ENCODE measurements at places on chromosomes 4 and X.

DNA sequence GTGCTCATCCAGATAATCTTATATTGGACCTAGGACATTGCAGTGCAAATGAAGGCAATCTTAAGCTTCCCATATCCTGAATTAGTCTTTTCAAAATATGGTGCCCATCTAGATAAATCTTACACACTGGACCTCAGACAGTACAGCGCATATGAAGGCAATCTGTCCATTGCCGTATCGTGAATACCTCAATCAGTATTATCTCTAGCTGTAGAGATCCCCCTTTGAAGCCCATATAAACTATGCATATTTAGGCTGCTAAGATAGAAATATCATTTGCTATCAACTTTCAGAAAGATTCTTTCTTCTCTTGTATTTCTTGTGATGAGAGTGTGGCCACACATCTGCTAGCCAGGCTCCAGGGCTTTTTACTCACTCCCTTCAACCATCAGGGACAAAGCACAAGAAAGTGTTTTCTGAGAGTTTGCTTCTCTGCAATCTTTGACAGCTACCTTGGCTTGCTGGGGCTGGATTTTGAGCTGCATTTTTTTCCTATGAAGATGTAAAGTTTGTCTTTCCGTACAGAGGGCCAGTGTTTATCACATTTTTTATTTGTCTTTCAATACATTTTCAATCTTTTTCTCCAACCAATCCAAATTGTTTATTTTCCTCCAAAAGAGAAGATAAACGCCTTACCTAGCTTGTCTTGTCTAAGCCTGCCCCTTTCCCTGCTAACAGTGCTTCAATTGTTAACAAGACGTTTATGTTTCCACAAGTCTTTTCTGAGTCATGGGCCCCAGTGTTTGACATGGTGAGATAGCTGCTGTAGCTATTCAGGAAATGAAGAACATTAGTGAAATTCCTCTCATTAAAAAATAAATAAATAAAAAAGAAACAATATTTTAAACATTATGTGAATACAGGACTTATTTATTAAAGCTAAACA, 57.6 kb upstream of the FAT1 start:
- DNase-seq: no peak

- DNase-seq: no peak
Observed at GRCh38 chr4:94419956-94420355, 31.8 kb upstream of the PDLIM5 start.

DNA sequence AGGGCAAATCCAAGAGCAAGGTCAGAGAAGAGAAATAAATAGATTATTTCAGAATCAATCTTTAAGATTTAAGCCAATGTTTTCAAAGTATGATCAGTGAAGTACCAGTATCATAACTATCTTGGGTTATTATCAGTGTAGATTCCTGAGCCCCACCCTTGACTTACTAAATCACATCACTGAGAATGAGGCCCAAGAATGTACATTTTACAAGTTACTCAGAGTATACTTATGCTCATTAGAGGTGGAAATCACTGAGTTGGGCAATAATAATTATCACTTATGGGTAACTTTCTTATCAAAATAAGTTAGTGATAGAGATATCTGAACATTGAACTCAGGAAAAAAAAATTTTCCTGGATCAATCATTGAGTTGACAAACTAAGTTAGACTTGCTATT, 121.6 kb upstream of the NOCT start:
- no peak for DNase-seq

DNA sequence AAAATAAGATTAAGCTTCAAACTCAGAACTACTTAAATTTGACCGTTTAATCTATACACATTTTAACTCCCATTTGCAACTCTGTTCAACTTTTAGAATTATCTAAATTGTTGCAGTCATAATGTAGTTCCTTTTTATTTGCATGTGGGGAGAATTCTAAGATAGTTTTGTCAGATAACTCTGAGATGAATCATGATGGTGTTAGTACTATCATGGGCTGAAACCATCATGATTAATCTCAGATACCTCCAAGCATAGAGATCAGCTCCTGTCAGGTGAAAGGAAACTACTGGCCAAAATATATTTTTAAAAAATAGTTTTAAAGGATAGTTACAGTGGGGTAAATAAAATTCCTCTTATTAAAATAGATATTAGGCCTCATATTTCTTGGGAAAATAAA, 39.0 kb downstream of the FBXO8 start:
- no peak for DNase-seq

GRCh38 chr4:35038845-35039244, 1205.5 kb downstream of the ARAP2 start:
- no peak for DNase-seq

- DNase-seq: no peak
Observed at GRCh38 chrX:45011131-45011530, 138.1 kb downstream of the KDM6A start.

GRCh38 chrX:7420717-7421116, 272.8 kb upstream of the PUDP start:
- DNase-seq: no peak

DNA sequence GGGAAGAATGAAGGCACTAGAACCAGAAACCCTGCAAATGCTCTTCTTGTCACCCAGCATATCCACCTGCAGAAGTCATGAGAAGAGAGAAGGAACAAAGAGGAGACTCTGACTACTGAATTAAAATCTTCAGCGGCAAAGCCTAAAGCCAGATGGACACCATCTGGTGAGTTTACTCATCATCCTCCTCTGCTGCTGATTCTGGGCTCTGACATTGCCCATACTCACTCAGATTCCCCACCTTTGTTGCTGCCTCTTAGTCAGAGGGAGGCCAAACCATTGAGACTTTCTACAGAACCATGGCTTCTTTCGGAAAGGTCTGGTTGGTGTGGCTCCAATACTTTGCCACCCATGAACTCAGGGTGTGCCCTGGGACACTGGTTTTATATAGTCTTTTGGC, 181.7 kb downstream of the AR start:
- no peak for DNase-seq

DNA sequence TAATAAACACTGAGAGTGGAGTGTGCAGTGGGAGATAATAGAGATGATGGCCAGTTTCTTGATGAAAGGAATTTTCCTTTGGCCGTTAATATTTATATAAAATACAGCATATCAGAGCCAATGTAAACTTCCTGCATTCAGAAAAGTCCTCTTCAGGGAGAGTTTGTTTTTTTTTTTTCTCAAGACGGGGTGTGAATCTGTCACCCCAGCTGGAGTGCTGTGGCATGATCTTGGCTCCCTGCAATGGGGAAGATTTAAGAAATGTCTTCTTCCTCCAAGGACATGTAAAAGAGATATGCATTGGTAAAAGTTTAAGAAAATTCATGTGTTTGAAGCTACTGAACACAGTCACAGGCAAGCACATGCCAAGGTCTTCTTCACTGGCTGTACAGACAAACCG, 25.4 kb upstream of the TBC1D9 start:
- DNase-seq: no peak

- no peak for DNase-seq
Observed at GRCh38 chr4:59597536-59598329, 1602.4 kb upstream of the ADGRL3 start.

GRCh38 chrX:152823657-152824056, 6.9 kb downstream of the CETN2 start:
- DNase-seq: no peak

DNA sequence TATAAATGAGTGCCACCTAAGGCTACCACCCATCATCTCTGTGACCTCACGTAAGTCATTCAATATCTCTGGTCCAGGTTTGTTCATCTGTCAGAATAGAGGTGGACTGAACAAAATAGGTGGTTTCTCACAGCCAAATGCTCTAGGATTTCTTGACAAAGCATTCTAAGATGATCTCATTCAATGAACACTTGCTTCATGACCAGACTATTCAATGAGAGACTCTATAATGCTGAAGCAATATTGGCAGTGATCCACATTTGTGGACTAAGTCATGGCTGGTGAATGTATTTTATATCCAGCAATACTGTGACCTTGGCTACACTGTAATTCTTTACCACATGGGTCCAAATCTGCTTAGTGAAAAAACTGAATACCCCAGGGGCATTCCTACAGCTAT, 37.9 kb downstream of the LDB2 start:
- no peak for DNase-seq

GRCh38 chr4:113222471-113222870, 173.0 kb downstream of the ANK2 start:
- no peak for DNase-seq

- DNase-seq: no peak
Observed at GRCh38 chr4:41535911-41536371, 2.0 kb upstream of the LIMCH1 start.

DNA sequence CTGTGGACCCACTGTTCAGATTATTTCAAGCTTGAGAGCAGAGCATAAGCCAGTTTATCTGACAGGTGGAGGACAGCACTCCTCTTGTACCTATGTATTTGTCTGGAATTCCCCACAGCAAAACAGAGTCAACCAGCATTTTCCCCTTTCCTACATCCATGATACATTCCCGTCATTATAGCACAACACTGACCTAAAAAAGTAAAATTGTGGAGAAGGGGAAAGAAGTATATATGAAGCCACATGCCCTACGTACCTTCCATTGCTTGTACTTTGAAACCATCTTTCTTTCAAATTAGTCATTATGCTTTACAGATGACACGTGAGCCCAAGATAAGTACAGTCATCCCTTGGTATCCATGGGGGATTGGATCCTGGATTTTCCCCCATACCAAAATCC, 73.3 kb downstream of the KLHL8 start:
- no peak for DNase-seq

GRCh38 chrX:76172325-76172893, 453 bp upstream of the PBDC1 start:
- DNase-seq: no peak

GRCh38 chr4:142473960-142474338, 372.2 kb downstream of the INPP4B start:
- DNase-seq: no peak

GRCh38 chr4:39521253-39521919, 5.9 kb downstream of the UGDH start:
- DNase-seq: no peak

GRCh38 chr4:17966312-17966711, 55.2 kb downstream of the LCORL start:
- no peak for DNase-seq

GRCh38 chr4:78669453-78669852, 106.7 kb upstream of the BMP2K start:
- DNase-seq: no peak

DNA sequence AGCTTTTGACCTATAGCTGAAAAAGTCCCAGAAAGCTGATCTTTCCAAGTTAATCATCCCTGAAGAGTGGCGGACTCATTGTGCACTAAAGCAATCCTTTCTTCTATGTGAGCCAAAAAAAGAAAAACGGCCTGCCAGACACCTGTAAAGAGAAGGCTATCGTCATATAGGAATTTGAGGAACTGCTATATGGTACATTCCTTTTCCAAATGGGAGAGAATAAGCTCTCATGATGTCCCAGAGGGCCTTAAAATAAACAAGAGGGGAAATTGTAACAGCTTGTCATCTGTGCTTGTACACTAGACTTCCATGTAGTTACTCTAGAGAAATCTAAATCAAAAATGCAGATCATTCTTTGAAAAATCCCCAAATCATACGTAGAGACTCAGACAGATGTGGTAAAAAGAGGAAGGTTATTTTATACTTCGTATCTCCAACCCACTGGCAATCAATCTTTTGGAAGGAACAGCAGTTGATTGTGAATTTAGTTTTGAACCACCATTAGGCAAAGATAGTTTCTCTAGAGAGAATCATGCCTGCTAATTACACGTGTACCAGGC, 26.1 kb downstream of the GPR174 start:
- no peak for DNase-seq

DNA sequence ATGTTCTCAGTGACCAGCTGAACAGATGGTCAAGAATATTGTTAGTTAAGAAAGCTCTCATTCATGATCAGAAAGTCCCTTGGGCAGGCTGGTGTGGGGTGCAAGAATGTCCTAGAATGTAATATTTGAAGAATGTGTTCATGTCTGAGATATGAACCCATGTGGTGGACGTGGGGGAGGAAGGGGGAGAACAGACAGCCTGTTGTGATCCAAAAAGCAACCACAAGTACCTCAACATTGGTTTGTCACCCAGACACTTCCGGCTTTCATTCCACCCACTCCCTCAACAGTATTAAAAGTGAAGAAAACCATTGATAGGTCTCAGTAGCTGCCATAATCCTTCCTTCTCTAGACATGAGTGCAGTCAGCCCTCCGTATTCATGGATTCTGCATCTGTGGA, 82.2 kb downstream of the MAML3 start:
- DNase-seq: peak; percentile 71

GRCh38 chr4:48290146-48290772, 20.6 kb upstream of the TEC start:
- peak; percentile 33 for DNase-seq

All from activated naive CD8-positive, alpha-beta T cell treated with anti-CD3 and anti-CD28 coated beads, Interleukin-2, amount 50 U/mL, for 24 hours (primary cell).